Occipital lobe (tissue), 3 donors: ENCODE measurements at places on chromosomes 6 and 20. TPM values are rescaled to one million over a fixed set of nuclear protein-coding genes. Genes with fewer than 3 reads are reported as not detected.

ASXL1 gene
- total RNA-seq: 70.2 TPM

DNA sequence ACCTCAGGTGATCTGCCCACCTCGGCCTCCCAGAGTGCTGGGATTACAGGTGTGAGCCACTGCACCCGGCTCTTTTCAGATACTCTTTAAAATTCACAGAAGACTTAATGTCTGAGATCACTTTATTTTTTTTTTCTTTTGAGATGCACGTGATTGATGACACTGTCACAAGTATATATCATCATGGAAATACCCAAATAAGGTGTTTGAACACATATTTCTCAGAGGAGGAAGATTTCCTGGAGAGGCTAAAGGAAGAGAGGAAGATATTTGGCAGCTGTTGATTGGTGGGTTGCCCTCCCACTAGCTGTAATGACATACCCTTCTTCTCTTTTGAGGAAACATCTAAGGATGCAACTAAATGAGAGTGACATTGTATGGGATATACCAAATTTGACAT lies 225.9 kb upstream of the CITED2 start:
- no peak for DNase-seq

- DNase-seq: no peak
Measured at GRCh38 chr6:108236791-108237190, 24.0 kb downstream of the SNX3 start.

DNA sequence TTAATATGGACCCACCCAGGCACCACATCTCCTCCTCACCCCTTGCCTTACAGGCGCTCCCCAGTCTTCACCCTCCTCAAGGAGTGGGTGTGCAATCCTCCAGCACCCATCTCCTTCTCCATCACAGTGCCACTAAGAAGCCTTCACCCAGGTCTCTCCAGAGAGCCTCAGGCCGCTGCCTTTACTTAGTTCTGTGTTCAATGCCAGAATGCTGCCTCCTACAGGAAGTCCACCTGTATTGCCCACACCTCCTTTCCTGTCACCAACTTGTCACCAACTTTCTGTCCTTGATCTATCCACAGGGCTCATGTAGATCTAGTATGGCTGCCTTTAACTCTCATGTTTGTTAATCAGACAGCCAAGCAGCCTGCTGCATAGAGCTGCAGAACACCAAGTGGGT lies 586 bp upstream of the LST1 start:
- DNase-seq: no peak

- no peak for DNase-seq
Measured at GRCh38 chr20:34951252-34951651, 4.4 kb downstream of the GSS start.

GRCh38 chr20:19492687-19493336 lies 265.2 kb upstream of the RIN2 start:
- DNase-seq: no peak

DNA sequence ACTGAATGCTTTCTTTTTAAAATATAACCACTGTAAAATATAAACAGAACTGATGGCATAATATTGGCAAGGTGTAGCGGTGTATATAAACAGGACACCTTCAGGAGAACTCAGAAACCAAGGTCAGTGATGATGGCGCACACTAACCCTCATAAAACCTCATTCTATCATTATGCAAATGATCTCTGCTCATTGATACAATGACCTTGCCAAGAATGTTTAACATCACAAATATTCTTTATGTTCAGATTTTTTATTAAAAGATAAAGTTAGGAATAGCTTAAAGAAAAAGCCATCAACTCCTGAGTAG lies 48.6 kb upstream of the DST start:
- DNase-seq: no peak

DNA sequence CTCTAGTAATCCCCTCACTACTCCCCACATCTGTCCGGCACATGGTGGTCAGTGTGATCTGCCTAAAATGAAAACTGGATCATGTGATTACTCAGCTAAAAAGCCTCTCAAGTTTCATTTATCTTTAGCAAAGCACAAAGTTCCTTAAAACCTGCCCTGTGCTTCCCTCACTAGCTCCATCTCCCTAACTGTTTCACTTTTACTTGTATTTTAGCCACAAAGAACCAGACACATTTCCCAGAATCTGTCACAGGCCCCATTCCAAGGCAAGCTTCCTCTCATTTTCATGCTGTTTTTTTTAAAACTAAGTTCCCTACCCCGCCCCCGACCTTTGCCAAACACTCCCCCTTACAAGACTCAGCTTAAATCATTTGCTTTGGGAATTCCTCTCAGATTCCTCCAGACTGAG lies 8.9 kb upstream of the IGF2R start:
- no peak for DNase-seq

MEA1 gene
- 27.8 TPM for total RNA-seq

GRCh38 chr6:69994251-69994650 lies 127.9 kb downstream of the COL19A1 start:
- DNase-seq: no peak

- no peak for DNase-seq
Measured at GRCh38 chr6:101236709-101237108, 156.8 kb upstream of the GRIK2 start.

MYCT1 gene
- total RNA-seq: 4.7 TPM

- no peak for DNase-seq
Measured at GRCh38 chr6:100382031-100382430, 82.7 kb downstream of the SIM1 start.

DNA sequence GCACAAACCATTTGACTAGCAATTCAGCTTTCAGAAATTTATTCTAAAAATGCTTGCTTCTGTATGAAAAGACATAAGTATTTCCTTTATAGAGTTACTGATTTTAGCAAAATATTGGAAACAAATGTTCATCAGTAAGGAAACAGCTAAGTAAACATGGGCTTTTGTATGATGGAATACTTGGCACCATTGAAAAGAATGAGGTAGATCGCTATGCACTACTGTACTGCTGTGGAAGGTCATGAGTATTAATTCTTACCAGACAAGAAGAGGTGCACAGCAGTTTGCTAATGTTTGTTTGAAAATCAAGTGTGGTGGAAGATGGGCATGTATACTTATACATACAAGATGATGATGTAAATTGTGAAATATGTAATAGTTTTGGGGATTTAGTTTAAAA lies 73.0 kb downstream of the FARS2 start:
- DNase-seq: no peak

GRCh38 chr6:26437550-26437949 lies 2.8 kb upstream of the BTN3A3 start:
- DNase-seq: no peak

GHRH gene
- not detected for total RNA-seq
